Fibroblast of skin of scalp (primary cell): ENCODE measurements at places on chromosomes 16 and 17.

- DNase-seq = no peak
These were observed 26.8 kb upstream of the PIK3R6 start for GRCh38 chr17:8894202-8894671.

DNA sequence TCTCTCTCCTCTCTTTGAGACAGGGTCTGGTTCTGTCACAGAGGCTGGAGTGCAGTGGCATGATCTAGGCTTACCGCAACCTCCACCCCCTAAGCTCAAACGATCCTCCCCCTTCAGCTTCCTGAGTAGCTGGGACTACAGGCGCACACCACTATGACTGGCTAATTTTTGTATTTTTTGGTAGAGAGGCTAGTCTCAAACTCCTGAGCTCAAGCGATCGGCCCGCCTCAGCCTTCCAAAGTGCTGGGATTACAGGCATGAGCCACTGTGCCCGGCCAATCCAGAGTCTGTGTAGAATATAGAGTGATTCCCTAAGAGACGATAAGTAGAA lies 65.8 kb upstream of the RPH3AL start:
- no peak for DNase-seq

DNA sequence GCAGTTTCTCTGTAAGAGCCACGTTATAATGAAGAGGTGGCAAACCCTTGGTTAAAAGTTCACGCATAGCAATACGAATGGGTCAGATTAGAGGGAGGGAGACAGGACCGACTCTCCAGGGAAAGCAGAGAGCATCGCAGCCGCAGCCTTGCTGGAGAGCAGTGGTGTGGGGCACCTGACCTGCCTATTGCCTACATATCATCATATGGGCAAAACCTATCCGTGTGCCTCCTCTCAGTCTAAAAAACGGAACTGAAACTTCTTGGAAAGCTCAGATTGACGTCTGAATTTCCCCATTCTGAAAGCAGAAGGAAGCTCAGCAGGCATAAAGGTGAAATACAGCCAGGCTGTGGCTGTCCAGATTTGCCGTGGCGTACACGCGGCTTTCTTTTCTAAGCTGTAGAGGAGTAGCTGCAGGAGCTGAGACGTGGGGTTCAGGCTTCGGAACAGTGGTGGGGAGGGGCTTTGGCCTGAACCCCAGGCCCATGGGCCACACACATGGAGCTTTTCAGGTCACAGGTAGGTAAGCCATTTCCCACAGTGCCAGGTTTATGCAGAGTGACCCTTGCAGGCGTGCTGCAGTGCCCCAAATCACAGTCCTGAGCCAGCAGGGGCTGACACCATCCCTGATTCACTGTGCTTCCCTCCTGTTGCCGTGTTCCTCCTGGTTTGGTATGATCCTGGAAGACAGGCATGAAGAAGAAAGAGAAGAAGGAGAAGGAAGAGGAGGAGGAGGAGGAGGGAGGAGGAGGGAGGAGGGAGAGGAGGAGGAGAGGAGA lies 41.6 kb upstream of the TNRC6C start:
- DNase-seq = no peak

- DNase-seq = peak; percentile 57
These were observed 26.4 kb downstream of the ARHGAP17 start for GRCh38 chr16:24988593-24989338.

GRCh38 chr17:1038459-1039122 lies 41.7 kb downstream of the TIMM22 start:
- no peak for DNase-seq

DNA sequence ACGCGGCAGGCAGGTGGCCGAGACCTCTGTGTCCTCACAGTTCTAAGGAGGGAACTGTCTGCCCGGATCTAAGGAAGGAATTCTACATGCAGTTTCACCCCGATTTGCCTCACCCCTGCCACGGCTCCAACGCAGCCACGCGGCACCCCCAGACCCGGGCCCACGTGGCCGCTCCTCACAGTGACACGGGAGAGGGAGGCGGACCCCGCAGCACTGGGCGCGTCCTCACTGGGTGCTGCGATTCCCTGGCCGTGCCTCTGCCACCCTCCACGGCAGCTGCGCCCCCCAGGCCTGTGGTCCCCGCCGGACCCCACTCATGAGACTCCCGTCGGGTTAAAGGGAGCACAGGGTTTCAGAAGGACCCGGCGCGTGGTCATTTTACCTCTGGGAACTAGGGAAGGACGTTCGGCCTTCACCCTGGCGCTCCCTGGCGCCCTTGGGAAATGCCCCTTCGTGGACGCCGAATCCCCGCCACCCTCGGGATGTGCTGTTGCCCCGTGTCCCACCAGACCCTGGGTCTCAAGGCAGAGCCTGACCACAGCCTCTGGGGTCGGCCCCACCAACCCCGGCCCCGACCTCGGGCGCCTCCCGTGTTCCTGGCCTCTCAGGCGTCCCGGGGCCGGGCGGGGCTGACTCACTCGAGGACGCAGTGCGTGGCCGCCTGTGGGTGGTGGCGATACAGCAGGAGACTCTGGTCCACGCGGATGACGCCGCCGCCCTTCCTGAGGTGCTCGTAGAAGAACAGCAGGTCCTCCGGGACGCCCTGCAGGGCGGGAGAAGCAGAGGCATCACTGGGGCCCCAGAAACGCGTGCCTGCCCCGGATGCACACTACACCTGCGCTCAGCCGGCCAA lies 118.8 kb upstream of the METRNL start:
- no peak for DNase-seq

- no peak for DNase-seq
These were observed 123.9 kb downstream of the C16orf78 start for GRCh38 chr16:49497466-49497865.

DNA sequence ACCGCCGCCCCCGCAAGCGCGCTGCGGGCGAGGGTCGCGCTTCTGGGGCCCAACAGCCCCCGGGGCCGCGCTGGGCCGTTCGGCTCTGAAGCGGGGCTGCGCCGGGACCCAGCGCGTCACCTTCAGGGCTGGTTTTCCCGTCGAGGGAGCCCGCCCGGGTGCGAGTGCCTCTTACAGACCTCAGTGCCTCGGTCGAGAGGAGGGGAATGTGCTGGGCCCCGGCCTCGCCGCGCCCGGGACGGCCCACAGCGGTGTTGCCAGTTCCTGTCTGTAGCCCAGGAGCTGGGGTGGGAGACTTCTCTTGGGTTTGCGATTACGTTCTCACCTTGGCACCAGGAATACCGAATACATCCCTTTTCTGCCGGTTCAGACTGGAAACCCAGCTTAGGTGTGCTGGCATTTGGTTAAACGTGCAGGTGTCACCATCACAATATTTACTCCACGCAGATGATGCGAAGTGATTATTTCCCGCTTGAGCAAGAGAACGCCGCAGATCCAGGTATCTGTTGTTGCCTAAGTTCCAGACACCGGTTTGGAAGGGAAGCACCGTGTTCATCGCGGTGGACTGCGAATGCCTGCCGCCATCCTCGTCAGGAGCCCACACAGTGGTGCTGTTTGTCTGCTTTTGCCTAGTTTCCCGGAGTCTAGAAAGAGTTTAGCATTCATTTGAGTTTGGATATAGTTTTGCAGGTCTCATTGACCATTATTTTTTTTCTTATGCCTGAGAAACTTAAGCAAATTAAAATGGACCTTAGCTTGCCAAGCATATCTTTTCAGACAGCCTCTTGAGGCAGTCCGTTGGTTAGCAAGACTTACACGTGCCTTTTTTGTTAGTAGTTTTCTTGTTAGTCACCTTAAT lies 914 bp downstream of the MAP1LC3B start:
- peak; percentile 42 for DNase-seq

DNA sequence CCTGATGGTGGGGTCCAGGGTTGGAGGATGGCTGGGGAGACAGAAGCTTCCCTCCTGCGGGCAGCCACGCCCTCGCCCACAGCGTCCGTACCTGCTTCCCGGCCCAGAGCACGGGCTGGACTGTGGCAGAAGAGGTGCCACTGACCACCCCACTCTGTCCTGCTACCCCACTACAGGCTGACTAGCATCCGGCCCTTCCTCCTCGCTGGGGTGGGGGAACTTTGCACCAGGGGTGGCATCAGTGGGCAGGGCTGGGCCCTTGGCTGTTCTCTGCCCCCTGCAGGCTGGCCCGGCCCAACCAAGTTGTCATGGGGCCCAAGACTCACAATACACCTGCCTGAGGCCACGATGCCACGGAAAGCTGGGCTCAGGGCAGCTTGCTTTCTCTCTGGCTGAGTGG lies 73.0 kb downstream of the KLHDC4 start:
- no peak for DNase-seq

GRCh38 chr17:50218771-50219315 lies 17.4 kb upstream of the COL1A1 start:
- peak; percentile 99 for DNase-seq

GRCh38 chr16:68037841-68038597 lies 14.9 kb downstream of the DUS2 start:
- no peak for DNase-seq

GRCh38 chr17:58667934-58668597 lies 23.8 kb downstream of the TEX14 start:
- no peak for DNase-seq

GRCh38 chr17:59521465-59522126 lies 43.8 kb upstream of the DHX40 start:
- peak; percentile 67 for DNase-seq

GRCh38 chr17:82440991-82441627 lies 9.4 kb downstream of the CYBC1 start:
- peak; percentile 25 for DNase-seq

DNA sequence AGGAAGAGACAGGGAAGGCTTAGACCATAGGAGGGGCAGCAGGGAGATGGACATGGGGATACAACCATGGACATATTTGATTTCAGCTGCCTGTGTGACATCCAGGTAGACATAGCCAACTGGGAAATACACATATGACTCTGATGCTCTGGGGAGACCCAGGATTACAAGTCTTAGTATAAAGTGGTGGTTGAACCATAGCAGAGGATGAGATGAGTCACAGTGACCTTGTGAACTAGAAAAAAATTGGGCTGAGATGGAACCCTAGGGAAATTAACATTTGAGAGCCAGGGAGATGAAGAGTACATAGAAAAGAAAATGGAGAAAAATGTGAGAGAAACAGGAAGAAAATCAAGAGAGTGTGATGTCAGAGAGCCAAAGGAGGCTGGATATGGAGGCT lies 10.2 kb downstream of the MARCHF10 start:
- no peak for DNase-seq
